ENCODE measurements at places on chromosomes 3 and 15.

DNA sequence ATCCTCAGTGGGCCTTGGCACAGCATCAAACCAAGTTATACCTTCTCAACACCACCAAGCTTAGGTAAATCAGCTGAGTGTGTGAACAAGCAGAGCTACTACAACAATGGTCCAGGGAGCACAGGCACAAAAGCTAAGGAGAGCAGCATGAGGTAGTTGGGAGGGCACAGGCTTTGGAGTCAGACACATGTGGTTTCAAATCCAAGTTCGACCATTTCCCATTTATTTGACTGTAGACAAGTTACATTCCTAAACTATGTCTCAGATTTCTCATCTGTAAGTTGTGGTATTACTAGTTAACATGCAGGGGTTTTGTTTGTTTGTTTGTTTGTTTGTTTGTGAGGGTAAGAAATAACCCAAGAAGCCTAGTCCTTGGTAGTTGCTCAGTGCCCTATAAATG is 46.9 kb downstream of the MLH1 start:
- DNase-seq = no peak

GRCh38 chr15:67836477-67836876 is 3.4 kb downstream of the RNU6-1 start:
- peak; percentile 32 for DNase-seq

DNA sequence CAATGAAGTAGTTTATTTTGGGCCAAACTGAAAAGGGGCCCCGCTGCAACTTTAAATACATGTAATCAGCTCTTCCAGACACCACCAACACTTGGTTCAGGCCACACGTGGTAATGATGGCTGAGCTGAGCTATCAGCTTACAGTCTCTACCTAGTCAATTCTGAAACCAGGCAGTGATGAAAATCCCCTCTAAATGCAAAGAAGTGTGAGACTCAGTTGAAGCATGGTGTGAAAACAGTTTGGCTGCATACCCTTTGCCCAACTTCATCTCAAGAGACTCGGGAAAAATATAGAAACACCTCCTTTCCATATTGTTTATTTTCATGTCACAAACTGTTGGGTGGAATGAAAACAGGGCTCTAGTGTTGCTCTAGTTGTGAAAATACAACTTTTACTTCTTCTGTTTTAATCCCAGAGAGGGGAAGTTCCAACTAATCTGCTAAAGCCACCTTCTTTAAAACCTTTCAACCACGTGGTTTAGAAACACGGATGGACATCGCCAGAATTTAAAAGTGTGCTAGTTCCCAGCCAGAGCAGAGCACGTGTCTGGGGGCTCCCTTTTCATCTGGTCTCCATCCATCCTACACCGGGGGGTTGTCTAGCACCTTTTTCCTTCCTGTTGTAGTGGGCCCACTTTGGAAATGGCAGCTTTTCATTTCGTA is 229.1 kb downstream of the EPHB1 start:
- DNase-seq = no peak

GRCh38 chr3:45907769-45908705 is 21.7 kb downstream of the CCR9 start:
- no peak for DNase-seq

DNA sequence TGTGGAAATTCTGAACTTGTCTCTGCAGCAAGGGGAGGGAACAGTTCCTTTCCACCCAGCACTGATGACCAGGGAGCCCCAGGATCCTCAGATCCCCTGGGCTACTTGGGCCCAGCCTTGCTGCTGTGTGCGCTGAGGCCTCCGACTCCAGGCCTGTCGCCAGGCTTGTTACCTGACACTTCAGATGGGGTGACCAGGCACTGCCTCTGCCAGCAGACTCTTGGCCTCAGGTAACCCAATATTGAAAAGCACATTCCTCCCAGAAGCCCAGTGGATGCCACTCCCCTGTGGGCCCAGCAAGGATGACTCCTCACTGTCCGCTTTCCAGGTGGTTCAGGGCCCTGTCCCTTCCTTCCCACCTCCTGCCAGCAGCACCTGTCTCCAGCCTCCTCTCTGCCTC is 3.5 kb upstream of the PLA2G4E start:
- DNase-seq = no peak

- no peak for DNase-seq
These were observed 119.9 kb upstream of the CBLB start for GRCh38 chr3:105988540-105989212.

- no peak for DNase-seq
These were observed 341.4 kb downstream of the CNTN3 start for GRCh38 chr3:74273091-74273490.

GRCh38 chr3:94158512-94158911 is 95.7 kb downstream of the NSUN3 start:
- no peak for DNase-seq
